Activated naive CD8-positive, alpha-beta T cell treated with anti-CD3 and anti-CD28 coated beads, Interleukin-2, amount 10 ng/mL, durations not matched to agents 7 days and 5 days (primary cell): ENCODE measurements at places on chromosomes 12 and 14.

DNA sequence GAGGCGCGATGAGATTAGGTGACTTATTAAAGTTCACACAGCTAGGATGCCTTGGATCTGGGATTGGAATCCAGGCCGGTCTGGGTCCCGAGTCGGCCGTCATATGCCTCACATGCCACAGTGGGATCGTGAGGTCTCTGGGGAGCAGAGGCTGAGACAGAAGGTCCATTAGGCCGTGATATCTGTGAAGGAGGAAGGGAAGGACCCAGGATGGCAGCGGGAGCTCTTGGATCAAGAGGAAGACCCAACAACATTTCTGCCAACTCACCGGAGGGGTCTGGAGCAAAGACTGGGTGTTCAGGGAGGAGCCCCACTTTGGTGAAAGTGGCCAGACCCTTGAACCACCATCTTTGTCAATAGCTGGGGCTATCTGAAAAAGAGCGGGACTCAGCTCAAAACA lies 242.9 kb downstream of the GLT1D1 start:
- no peak for DNase-seq

GRCh38 chr14:95679148-95679815 lies 6.9 kb upstream of the TCL1B start:
- no peak for DNase-seq

DNA sequence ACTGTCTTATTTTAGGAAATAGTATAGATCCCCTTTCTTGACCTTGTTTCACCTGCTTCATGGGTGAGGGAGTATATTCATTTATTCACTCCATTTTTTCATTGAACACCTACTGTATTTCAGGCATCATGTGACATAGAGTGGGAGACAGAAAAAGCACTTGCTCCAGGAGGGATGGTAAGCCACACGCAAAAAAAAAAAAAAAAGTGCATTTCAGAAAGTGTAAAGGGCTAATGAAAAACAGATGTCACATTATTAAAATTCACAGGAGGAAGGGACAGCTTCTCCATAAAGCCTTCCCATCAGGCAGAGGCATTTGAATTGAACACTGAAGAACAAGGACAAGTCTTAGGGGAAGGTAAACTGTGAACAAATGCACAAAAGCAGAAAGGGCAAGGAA lies 7.5 kb downstream of the SLC8A3 start:
- no peak for DNase-seq

DNA sequence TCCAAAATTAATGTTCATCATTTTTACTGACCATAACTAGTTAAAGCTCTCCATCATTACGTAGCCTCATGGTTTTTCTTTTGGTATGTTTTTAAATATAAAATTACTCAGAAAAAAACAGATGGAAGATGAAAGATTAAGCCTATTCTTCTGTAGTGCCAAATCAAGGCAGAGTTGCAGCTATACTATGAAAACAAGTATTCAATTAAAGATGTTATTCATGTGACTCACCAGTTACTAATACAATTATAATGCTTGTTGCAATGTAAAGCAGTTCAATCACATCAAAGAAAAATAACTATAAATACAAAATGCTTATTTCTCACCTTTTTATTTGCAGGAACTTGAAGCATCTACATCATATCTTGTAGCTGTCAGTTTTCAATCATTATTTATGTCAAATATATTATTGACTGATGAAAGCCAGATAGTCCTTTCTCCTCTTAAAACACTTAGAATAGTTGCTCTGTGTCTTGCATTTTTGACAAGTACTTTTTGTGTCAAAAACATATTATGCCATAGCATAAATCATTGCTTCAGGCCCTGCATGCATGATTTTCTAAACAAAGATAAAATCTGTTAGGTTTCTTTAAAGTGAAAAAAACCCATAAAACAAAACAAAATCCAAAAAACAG lies 36.0 kb upstream of the TRHDE start:
- DNase-seq, result no peak

DNA sequence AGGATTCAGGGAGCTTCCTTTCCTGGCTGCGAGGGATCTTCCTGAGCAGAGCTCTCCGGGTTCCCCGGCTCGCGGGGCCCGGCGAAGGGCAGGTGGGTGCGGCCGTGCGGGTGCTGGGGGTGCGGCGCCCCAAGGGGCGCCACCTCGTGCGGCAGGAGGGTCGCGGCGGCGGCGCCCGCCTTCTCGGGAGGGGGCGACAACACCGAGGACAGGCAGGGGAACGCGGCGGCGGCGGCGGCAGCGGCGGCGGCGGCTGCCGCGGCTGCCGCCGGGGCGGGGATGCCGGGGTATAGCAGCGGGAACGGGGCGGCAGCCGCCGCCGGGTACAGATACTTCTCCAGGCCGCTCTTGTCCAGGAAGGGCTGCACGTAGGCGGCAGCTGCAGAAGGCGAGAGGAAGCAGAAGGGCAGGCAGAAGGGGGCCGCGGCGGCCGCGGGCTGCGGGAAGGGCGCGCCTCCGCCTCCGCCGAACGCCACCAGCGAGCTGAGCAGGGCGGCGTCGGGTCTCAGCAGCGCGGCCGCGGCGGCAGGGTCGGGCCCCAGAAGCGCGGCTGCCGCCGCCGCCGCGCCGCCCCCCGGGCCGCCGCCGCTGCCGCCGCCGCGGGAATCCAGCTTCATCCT lies 2.7 kb downstream of the BHLHE41 start:
- peak; percentile 62 for DNase-seq

DNA sequence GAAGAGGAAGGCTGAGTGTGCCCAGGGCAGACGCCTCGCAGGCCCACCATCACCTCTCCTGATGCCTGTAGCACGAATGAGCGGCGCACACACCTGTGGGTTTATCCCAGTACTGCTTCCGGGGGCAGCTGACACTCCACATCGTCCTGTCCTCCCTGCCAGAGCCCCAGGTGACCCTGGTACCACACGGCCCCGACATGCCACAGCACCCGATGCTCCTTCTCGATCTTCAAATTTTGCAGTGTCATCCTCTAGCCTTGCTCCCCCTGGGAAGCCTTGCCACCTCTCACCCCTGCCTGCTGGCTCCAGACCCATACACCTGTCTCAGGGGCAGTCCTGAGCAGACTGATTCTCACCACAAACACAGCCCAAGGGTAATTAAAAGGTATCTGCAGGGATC lies 40.6 kb downstream of the ANO2 start:
- no peak for DNase-seq

GRCh38 chr14:99157246-99157645 lies 114.8 kb downstream of the BCL11B start:
- no peak for DNase-seq

DNA sequence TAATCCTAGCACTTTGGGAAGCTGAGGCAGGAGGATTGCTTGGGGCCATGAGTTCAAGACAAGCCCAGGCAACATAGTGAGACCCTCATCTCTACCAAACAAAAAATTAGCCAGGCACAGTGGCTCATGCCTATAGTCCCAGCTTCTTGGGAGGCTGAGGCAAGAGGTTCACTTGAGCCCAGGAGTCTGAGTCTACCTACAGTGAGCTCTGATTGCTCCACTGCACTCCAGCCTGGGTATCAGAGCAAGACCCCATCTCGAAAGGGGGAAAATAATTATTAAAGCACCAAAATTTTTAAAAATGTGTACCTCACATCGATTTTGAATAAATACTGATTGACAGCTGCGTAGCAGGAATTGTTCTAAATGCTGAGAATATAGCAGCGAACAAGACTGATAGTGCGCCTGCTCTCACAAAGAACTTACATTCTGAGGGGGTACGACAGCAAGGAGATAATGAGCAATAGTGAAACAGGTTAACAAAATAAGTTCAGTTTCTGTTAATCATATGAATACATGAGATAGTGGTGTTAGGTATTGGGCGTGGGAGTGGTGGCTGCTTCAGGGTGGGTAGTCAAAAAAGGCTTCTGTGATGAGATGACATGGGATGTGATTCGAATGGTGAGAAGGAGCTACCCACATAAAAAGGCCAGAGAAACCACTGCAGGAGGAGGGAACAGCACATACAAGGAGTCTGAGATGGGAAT lies 19.6 kb downstream of the HCFC2 start:
- no peak for DNase-seq

- DNase-seq, result no peak
Observed at GRCh38 chr12:19695244-19696098, 256.2 kb downstream of the AEBP2 start.

DNA sequence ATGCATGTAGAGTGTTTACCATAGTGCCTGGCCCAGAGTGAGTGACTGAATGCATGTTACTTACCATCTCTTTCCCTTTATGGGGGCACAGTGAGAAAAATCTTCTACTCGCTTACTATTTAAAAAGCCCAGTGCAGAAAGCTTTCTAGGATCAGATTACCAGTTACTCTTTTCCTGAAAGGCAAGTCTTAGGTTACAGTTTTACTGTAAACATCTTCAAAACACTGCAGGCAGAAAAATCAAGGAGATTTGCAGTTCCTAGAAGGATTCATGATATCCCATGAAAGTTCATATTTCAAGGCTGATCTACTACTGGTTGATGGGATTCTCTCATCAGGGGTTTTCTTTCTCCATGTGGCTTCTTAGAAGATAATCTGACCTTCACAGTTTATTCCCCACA lies 29.3 kb upstream of the DAAM1 start:
- no peak for DNase-seq

DNA sequence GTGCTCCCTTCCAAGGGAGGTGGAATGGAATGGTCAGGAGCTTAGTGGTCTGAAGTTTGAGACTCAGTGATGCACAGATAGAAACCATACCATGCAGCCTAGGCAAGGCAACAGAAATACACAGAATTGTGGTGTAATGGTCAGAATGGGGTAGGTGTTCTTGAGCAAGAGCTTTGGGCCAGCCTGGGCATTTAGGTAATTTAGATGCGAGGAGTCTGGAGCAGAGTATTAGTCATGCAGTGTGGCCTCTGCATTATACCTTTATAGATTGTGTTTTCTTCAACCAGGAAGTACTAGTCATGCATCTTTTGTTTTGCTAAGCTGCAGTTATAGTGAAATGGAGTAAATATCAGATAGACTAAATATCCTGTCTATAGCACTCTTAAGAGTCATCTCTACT lies 118.3 kb downstream of the DAAM1 start:
- DNase-seq, result no peak

DNA sequence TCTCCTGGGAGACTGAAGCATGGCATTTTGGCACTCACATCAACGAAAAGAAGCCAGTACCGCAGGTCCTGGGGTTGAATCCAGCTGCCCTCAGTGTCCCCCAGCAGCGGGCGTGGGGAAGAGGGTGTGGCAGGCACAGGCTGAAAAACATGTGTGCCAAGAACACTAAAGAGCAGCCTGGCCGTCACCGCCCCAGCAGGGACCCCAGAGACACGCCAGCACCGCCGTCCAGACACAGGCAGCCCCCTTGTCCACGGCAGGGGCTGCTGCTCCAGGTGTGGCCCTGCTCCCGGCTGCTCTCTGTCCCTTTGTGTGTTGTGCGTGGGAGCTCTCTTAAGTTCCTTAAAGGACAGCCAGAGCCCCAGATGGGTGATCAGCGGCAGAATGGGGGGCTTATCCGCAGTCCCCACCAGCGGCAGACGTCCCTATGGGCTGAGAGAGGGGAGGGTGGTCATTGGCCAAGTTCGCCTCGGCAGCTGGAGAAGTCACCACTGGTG lies 556 bp downstream of the PHETA1 start:
- no peak for DNase-seq

- DNase-seq, result no peak
Observed at GRCh38 chr12:123233505-123234308, 471 bp downstream of the MTRFR start.

DNA sequence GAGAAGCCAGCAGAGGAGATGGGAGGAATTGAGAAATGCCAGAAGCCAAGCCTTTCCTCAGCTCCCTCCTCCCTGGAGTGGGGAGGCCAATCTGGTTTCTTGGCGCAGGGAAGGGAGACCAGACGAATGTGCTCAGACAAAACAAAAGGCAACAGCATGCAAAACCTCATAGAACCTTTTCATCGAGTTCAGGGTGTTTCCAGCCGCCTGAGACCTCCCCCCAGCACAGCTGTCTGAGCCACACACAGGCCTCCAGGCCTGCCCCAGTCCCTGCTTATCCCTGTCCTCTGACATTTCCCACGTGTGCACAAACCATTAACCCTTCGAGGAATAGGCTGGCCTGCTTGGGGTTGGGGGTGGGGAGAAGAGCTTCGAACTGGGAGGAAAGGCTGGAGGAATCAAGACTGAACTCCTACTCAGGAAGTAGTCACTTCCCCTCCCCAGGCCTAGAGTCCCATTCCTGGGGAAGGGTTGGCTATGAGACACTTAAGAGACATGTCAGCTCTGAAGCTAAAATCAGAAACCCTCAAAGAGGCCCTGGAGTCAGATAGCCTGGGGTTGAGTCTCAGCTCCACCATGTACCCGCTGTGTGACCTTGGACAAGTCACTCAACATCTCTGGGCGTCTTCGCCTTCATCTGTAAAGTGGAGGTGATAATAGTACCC lies 10.7 kb downstream of the TBX3 start:
- no peak for DNase-seq

GRCh38 chr12:53056901-53057300 lies 7.0 kb downstream of the TNS2 start:
- no peak for DNase-seq

GRCh38 chr12:122006186-122006926 lies 15.3 kb upstream of the BCL7A start:
- DNase-seq, result peak; percentile 41

DNA sequence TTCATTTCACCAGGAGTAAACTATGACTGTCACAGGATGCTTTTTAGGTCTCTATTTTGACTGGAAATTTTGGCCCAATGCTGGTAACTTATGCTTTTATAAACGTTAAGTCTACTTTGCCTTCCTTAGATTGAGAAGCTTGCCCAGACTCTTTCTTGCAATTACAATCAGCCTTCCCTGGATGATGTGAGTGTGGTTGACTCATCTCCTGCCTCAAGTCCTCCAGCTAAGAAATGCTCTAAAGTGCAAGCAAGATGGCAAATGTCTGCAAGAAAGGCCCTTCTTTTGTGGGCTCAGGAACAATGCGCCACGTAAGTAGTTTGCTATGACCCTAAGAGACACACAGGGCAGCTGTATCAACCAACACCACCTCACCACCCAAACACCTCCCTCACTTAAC lies 96.9 kb downstream of the SYNE2 start:
- DNase-seq, result no peak

- DNase-seq, result peak; percentile 49
Observed at GRCh38 chr14:23182372-23183157, 895 bp downstream of the SLC7A8 start.

GRCh38 chr12:89960011-89960507 lies 251.4 kb upstream of the ATP2B1 start:
- DNase-seq, result no peak

DNA sequence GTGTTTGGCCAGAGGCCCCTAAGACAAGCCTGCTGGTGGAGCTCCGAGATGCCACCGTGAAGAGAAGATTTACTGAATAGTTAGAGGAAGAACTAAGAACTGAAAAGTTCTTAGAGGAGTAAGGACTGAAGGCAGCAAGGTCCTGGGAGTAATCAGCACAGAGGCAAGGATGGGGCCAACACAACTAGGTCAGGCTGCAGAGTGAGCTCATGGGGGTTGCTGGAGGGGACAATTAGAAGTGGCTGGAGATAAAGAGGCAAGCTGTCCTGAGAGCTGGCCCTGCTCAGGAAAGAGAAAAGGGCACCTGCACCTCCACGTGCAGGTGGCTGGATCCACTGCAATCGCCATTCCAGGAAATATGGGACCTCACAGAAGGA lies 52.7 kb downstream of the NFKBIA start:
- DNase-seq, result no peak

DNA sequence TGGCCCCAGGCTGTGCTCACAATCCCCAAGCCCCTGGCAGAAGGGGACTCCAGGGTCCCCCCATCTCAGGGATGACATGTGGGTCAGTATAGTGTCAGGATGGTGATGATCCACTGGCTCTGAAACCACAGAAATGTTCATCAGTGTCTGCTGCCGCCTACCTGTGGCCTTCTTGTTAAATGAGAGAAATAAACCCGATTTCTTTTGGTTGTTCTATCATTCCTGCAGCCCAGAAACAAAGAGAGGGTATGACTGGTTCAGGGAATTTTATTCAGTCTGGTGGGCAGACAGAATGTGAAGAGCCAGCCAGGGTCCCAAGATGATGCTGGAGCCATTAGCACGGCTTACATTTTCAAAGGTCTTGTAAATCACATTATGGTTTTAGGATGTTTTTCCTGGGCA lies 86.6 kb downstream of the CRADD start:
- DNase-seq, result no peak
